ENCODE measurements at places on chromosomes 1 and 21. TPM values are rescaled to one million over a fixed set of nuclear protein-coding genes. Genes with fewer than 3 reads are reported as not detected.

The C1orf210 gene
- not detected for total RNA-seq

The CHIT1 gene
- total RNA-seq: not detected

GRCh38 chr1:56133522-56134472 lies 445.6 kb downstream of the PLPP3 start:
- H3K4me3 ChIP-seq: no peak overlapping the region
- no peaks in the 10 kb centered on the region for H3K36me3 ChIP-seq
- no peaks in the 10 kb centered on the region for H3K4me1 ChIP-seq
- no peaks in the 10 kb centered on the region for H3K27me3 ChIP-seq
- H3K27ac ChIP-seq: no peak overlapping the region

DNA sequence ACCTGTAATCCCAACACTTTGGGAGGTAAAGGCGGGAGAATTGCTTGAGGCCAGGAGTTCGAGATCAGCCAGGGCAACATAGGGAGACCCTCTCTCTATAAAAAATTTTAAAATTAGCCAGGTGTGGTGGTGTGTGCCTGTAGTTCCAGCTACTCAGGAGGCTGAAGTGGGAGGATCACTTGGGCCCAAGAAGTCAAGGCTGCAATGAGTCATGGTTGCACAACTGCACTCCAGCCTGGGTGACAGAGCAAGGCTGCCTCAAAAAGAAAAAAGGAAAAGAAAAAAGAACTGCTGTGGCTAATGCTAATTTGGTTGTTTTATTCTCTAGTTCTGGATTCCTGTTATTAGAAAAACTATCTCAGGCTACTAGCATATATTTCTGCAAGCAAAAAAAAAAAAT lies 29.8 kb downstream of the DBT start:
- H3K36me3 ChIP-seq: peaks cover 45% of the 10 kb centered on the region
- no peaks in the 10 kb centered on the region for H3K27me3 ChIP-seq
- H3K4me1 ChIP-seq: no peaks in the 10 kb centered on the region

- no peak overlapping the region for H3K4me3 ChIP-seq
- no peaks in the 10 kb centered on the region for H3K36me3 ChIP-seq
- no peak overlapping the region for H3K27ac ChIP-seq
- DNase-seq: no peak
- no peaks in the 10 kb centered on the region for H3K27me3 ChIP-seq
- H3K4me1 ChIP-seq: no peaks in the 10 kb centered on the region
These were observed 40.3 kb upstream of the CCSAP start for GRCh38 chr1:229383188-229383587.

DNA sequence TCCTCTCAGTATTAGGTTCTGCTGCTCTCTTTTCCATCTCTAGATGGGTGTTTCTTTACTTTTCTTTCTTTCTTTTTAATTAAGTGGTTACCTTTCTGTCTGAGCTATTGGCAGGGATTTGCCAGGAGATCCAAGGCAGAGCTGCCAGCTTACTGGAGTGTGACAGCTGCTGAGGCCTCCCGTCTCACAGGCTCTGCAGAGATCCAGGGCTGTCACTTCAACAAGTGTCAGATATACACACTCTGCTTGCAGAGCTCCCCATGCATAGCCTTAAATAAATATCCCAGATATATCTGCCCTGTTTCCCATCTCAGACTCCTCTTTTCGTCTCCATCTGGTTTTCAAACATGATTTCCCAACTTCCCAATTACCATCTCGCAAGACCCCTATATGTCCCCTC lies 124.3 kb downstream of the NOS1AP start:
- H3K27me3 ChIP-seq: no peaks in the 10 kb centered on the region
- no peaks in the 10 kb centered on the region for H3K36me3 ChIP-seq
- DNase-seq: no peak
- H3K27ac ChIP-seq: no peak overlapping the region
- H3K4me1 ChIP-seq: no peaks in the 10 kb centered on the region

DNA sequence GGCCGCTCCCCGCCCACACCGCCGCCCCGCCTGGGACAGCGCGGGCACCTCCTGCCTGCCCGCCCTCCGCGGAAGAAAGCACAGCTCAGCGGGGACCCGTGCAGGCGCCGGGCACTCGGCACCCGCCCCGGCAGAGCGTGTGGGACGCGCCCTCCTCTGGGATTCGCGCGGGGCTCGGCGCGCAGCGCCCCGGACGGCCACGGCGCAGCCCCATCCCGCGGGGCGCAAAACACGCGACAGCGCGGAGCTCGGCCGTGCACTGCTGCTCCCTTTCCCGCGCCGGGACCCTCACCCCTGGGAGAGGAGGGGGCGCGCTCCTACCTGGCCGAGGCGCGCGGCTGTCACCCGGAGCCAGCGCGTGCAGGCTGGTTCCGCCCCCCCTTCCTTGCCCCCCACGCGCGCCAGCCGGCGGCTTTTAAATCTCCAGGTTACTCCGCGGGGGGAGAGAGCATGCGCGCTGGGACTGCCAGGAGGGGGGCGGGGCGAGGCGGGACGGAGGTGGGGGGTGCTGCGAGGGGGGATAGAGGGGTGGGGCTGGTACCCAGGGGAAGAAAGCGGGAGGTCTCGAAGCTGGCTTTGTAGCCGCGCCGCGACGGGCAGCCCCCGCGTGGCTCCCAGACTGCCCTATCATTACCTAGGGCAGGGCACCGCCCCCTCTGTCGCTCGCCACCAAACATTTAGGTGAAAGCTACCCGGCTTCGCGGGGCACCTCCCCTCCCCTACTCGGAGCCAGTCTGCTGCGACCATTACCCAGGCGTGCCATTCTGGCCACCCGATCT lies at the start of gene SLC45A3:
Gene SLC45A3 (minus strand): TSS at position 437 of the 779 bp plus-strand sequence. CDS start 15,853 bp downstream, outside the sequence.
- peaks cover 23% of the 10 kb centered on the region for H3K4me1 ChIP-seq
- no peaks in the 10 kb centered on the region for H3K36me3 ChIP-seq
- DNase-seq: no peak
- peak within 1 kb of the TSS; percentile 54 for H3K27ac ChIP-seq
- H3K27me3 ChIP-seq: no peaks in the 10 kb centered on the region
- peak within 1 kb of the TSS; percentile 46 for H3K4me3 ChIP-seq

DNA sequence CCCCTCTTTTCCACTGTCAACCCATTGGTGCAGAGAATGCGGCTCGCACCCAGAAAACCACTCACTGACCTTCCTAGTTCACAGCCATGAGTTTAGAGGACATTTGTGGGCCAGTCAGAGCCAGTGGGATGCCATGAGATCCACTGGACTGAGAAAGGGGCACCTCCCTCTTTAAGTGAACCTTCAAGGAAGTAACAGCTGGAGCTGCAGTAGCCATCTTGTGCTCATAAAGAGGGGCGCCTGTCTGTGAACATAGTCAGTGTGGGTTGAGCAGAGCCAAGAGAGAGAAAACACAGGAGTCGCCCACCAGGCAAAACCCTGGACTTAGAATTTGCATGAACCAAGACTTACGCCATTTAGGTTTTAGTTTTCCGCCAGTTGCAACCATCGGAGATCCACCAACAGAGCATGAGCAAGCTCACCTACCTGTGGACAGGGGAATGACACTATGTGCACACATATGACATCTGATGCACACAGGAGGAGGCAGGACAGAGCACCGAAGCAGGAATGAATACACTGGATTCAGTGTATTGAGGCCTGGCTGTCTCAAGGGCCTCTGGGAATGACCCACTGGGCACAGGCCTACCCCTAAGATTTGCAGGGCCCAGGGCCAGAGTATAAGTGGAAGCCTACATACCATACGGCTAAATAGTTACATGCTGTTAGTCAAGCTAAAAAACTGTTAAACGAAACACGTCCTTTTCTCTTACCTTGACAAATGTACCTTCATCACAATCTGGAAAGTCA lies 151.6 kb downstream of the GRIK3 start:
- no peak overlapping the region for H3K4me3 ChIP-seq
- H3K27me3 ChIP-seq: no peaks in the 10 kb centered on the region
- DNase-seq: peak; percentile 2

- no peak overlapping the region for H3K27ac ChIP-seq
- H3K4me3 ChIP-seq: no peak overlapping the region
- no peak for DNase-seq
- H3K36me3 ChIP-seq: no peaks in the 10 kb centered on the region
These were observed 27.3 kb upstream of the PAX7 start for GRCh38 chr1:18603212-18603852.

GRCh38 chr1:229665912-229666558 lies 40.0 kb downstream of the URB2 start:
- H3K36me3 ChIP-seq: no peaks in the 10 kb centered on the region
- H3K4me3 ChIP-seq: no peak overlapping the region
- H3K27ac ChIP-seq: peak overlapping the region; percentile 54
- no peak for DNase-seq
- no peaks in the 10 kb centered on the region for H3K27me3 ChIP-seq

DNA sequence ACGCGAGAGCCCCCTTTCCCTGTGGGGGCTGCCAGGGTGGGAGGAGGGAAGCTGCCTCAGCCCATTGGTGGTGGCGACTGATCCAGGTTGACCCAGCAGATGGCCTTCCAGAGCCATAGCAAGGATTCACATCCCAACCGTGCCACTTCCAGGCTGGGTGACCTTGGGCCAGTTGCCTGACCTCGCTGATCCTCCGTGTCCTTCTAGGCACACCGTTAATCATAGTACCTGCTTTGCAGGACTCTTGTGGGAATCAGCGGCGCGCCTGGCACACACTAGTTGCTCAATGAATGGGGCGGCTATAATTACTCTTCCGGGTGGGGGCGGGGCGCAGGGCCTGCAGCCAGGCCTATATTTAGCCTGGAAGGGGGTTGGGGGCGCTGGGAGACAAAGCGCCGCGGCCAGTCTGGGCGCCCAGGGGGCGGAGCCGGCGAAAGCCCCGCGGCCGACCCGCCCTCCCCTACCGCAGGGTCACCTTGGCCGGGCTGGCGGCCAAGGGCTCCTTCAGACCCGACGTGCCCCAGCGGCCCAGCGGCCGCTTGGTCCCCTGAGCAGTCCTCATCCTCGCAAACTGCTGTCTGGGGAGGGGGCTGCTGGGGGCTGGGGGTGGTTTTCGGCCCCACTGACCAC lies 5.1 kb downstream of the HSPB7 start:
- H3K4me3 ChIP-seq: peak overlapping the region; percentile 47
- H3K4me1 ChIP-seq: peaks cover 55% of the 10 kb centered on the region

The S100PBP gene
- total RNA-seq: 55.5 TPM

GRCh38 chr1:119266386-119266785 lies 102.2 kb upstream of the HAO2 start:
- H3K4me1 ChIP-seq: no peaks in the 10 kb centered on the region
- H3K36me3 ChIP-seq: no peaks in the 10 kb centered on the region
- H3K27ac ChIP-seq: no peak overlapping the region
- DNase-seq: no peak
- no peak overlapping the region for H3K4me3 ChIP-seq

- H3K4me3 ChIP-seq: peak overlapping the region; percentile 56
- H3K27ac ChIP-seq: peak overlapping the region; percentile 57
- H3K4me1 ChIP-seq: peaks cover 12% of the 10 kb centered on the region
- no peak for DNase-seq
- no peaks in the 10 kb centered on the region for H3K36me3 ChIP-seq
- no peaks in the 10 kb centered on the region for H3K27me3 ChIP-seq
These were observed 1.1 kb downstream of the NENF start for GRCh38 chr1:212433577-212434462.

- DNase-seq: no peak
- H3K4me3 ChIP-seq: no peak overlapping the region
- no peaks in the 10 kb centered on the region for H3K36me3 ChIP-seq
- H3K27ac ChIP-seq: no peak overlapping the region
- no peaks in the 10 kb centered on the region for H3K27me3 ChIP-seq
These were observed 7.3 kb upstream of the TAGLN2 start for GRCh38 chr1:159932296-159933285.

The GCSAML gene
- 0.42 TPM for total RNA-seq

The PRR9 gene
- total RNA-seq: not detected

The GFI1 gene
- total RNA-seq: 1.1 TPM

DNA sequence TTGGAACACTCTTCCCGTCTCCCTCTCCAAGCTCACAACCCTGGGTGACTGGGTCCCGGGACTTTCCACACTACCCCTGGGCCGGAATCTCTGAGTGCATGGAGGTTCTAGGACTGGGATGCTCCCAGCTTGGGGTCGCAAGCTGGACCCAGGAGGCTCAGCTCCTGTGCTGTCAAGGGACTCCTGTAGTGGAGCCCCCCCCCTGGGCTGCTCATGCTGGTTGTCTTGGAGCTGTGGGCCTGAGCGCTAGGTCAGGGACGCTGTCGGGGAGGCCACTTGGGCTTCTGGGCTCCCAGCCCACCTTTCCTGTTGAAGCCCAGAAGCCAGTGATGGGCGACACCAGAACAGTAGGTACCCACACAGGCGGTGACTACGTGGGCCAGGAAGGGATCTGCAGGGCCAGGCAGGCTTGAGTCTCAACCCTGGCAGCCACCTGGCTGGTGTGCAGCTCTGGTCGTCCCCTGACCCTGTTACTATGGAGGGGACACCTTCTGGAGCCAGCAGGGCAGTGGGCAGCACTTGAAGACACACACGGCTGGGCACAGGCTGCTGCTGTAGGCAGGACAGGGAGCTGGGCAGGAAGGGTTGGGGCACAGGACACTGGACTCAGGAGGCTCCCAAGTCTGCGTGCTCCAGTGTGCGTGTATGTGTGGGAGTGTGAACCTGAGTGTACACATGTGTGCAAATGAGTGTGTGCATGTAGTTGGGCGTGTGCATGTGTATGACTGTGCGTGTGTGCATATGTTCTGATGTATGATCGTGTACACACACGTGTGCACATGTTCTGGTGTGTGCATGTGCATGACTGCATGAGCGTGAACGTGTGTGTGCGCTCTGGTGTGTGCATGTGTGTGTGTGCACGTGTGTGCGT lies 3.0 kb downstream of the MMEL1 start:
- no peak for DNase-seq
- no peaks in the 10 kb centered on the region for H3K36me3 ChIP-seq
- H3K27ac ChIP-seq: no peak overlapping the region
- peaks cover 18% of the 10 kb centered on the region for H3K4me1 ChIP-seq

The ZBTB8B gene
- 0.21 TPM for total RNA-seq

The NBPF10 gene
- 1.3 TPM for total RNA-seq

DNA sequence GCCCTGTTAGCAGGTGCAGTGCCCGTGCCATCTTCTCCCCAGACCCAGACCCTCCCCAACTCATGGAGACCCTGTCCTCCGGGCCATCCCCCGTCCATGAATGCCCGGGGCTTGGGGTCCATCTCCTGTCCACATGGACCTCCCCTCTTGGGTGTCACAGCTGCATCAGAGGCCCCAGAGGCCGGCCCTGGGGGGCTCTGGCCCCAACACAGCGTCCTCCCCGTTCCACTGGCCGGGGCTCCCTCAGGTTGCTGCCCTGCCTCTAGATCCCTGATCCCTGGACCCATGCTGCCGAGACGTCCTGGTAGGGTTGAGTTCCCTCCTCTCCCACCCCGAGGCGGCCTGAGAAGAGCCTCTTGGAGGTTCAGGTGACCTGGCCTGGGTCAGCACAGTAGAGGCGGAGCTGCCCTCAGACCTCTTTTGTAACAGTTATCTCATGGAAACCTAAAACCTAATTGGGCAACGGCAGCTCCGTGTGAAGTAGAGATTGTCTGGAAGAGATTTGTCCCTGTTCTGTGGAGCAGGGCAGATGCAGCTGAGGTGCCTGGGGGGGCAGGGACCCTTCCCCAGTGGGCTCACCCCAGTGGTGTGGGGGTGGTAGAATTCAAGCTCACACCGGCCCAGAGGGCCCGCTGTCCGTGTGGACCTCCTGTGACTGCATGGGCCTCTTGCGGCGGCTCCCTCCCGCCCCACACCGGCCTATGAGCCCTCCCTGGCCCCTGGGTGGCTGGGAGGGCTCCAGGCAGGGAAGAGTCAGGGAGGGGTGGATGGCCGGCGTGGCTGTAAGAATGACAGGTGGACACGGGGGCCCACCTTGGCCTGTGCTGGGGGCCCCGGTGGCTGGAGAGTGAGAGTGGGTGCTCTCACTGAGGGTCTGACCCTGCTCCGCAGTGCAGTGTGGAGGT lies 56.1 kb downstream of the SKI start:
- H3K4me3 ChIP-seq: no peak overlapping the region
- no peak overlapping the region for H3K27ac ChIP-seq
- no peak for DNase-seq
- H3K36me3 ChIP-seq: no peaks in the 10 kb centered on the region
- H3K4me1 ChIP-seq: peaks cover 48% of the 10 kb centered on the region
- H3K27me3 ChIP-seq: no peaks in the 10 kb centered on the region
